GM12878 (cell line): ENCODE measurements at places on chromosomes 16 and 17. TPM values are rescaled to one million over a fixed set of nuclear protein-coding genes. Genes with fewer than 3 reads are reported as not detected.

DNA sequence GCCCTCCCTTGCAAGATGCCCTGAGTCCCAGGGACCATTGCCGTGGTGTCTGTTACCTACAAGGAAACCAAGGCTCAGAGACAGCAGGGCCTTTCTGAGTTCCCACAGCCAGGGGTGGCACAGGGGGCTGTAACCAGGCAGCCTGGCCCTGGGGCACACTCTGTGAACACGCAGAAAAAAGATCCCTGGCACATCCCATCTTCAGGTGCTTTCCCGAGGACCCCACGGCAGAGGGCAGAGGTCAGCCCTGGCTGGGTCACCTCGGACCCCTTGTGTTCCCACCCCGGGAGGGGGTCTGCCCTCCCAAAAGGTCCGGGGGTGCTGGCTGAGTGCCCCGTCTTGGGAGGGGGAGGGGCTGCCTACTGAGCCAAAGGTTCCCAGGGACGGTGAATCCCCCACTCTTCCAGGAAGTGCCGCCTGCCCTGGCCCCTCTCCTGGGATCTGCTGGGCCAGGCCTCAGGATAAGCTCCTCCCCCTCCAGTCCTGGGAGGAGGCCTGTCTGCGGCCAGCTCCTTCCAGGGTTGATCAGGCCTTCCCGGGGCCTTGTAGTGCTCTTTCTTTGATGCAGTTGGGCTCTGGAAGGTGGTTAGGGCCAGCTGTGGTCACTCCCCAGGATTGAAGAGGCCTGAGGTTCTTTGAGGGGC is 8.1 kb downstream of the GLIS2 start:
- no peak overlapping the region for H3K4me3 ChIP-seq
- peaks cover 14% of the 10 kb centered on the region for H3K4me1 ChIP-seq
- H3K27me3 ChIP-seq: no peaks in the 10 kb centered on the region
- H3K36me3 ChIP-seq: no peaks in the 10 kb centered on the region
- no peak overlapping the region for H3K27ac ChIP-seq

- no peak for DNase-seq
- H3K36me3 ChIP-seq: peaks cover 25% of the 10 kb centered on the region
- no peak overlapping the region for H3K4me3 ChIP-seq
Measured at GRCh38 chr16:1763521-1764511, 7.5 kb downstream of the NME3 start.

Gene LRRC37A
- 0.79 and 1.2 TPM in 2 replicates for polyA plus RNA-seq

Gene CSH2
- not detected in 2 replicates for polyA plus RNA-seq

GRCh38 chr17:57767561-57767960 is 22.5 kb upstream of the CCDC182 start:
- H3K4me1 ChIP-seq: no peaks in the 10 kb centered on the region
- H3K36me3 ChIP-seq: no peaks in the 10 kb centered on the region
- H3K27ac ChIP-seq: no peak overlapping the region
- H3K27me3 ChIP-seq: peaks cover 7% of the 10 kb centered on the region; the same call in 1 of the 2 replicates
- no peak overlapping the region for H3K4me3 ChIP-seq

Gene RBBP6
- polyA plus RNA-seq: 21.9 and 29.4 TPM in 2 replicates

Gene MXRA7
- polyA plus RNA-seq: 0.14 and 0.18 TPM in 2 replicates

DNA sequence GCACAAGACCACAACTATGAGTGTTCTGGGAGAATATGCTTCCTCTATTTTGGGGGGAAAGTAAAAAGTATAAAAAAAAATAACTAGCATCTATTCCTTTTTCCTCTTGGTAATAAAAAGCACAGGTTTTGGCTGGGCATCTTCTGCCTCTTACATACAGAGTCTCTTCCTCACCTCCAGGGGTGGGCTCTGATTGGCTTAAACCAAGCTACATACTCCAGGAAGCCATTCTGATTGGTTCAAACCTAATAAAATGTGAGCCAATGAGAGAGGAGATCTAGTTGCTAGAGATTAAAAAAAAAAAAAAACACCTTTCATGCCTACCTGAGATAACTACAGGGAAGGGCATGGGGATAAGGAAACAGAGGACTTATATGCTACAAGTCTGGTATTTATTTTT is 365.9 kb upstream of the ERCC4 start:
- no peaks in the 10 kb centered on the region for H3K27me3 ChIP-seq
- H3K36me3 ChIP-seq: no peaks in the 10 kb centered on the region
- DNase-seq: no peak
- H3K4me1 ChIP-seq: no peaks in the 10 kb centered on the region
- no peak overlapping the region for H3K4me3 ChIP-seq

DNA sequence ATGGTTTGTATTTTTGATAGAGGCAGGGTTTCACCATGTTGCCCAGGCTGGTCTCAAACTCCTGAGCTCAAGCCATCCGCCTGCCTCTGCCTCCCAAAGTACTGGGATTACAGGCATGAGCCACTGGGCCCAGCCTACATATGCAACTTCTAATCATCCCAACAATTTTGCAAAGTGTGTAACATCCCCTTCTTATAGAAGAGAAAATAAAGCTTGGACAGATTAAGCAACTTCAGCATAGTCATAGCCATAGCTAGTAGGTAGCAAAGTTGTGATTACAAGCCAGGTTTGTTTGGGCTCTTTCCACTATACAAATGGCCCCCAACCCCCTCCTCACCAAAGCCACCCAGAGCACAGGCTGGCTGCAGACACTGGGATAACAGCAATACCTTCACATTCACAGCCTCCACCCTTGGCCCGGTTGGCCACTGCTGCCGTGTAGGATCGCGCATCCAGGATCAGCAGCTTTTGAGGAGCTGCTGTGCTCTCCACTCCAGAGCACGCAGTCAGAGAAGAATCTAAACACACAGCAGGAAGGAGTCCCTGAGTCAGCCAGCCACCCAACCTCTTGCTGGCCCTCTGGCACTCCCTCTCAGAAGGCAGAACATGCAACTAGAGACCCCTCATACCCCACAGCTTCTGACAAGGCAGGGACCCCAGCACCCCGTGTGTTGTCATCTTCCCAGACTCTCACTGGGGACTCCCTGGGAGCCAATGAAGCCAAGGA is 7.9 kb downstream of the MTMR4 start:
- no peak for DNase-seq
- no peak overlapping the region for H3K27ac ChIP-seq
- peaks cover 24% of the 10 kb centered on the region for H3K4me1 ChIP-seq
- no peak overlapping the region for H3K4me3 ChIP-seq
- H3K27me3 ChIP-seq: no peaks in the 10 kb centered on the region

Gene PIMREG
- 31.1 and 31.4 TPM in 2 replicates for polyA plus RNA-seq

DNA sequence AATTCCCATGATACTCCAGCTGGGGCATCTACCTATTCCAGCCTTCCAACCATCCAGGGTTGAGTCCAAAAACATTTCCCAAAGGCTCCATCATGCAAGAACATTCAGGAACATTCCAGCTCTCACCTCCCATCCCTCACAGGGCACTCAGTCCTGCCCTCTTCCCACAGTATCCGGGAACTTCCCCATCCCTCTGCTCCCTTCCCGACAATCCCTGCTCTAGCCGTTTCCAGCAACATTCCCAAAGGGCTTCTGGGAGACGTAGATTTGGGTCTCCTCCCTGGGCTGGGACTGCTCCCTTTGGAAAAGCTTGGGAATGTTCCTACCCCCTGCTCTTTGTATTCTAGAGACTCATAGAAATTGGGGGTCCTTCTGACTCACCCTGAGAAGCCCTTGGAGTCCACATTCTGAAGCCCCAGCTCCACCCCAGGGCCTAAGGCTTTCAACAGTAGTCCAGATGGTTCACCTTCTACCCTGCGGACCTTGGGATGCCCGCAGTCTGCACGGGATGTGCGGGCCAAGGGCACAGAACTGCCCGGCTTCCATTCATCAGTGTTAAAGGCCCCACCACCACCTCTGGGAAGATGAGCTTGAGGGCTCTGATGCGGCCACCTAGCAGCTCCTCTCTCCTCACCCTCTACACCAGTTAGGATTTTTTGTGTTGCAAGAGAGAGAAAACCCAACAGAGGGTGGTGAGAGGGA is 25.4 kb downstream of the NGFR start:
- H3K4me1 ChIP-seq: peaks cover 14% of the 10 kb centered on the region
- DNase-seq: no peak
- no peak overlapping the region for H3K27ac ChIP-seq
- no peaks in the 10 kb centered on the region for H3K27me3 ChIP-seq
- H3K4me3 ChIP-seq: no peak overlapping the region

DNA sequence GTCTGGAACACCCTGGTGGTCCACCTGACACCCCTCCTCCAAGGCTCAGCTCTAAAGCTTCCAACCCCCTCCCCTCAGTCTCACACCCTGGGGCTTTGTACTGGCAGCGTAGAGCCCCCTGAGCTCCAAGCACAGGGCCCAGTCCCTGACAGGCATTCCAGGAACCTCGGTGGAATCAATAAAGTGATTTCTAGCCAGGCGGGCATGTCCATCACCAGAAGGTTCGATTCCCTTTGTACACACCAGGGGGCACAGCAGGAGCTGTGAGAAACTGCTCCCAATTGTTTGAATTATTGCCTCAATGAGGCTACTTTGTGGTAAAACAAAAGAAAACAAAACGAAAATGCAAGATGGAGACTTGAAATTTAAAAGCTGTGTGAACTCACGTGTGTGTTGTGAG is 51.8 kb downstream of the SMPD3 start:
- no peak overlapping the region for H3K4me3 ChIP-seq
- H3K36me3 ChIP-seq: no peaks in the 10 kb centered on the region
- H3K27ac ChIP-seq: no peak overlapping the region
- H3K27me3 ChIP-seq: no peaks in the 10 kb centered on the region
- DNase-seq: no peak
- no peaks in the 10 kb centered on the region for H3K4me1 ChIP-seq

GRCh38 chr16:30946671-30947540 is 2.0 kb upstream of the ORAI3 start:
- H3K27me3 ChIP-seq: no peaks in the 10 kb centered on the region
- H3K27ac ChIP-seq: no peak overlapping the region
- peaks cover 12% of the 10 kb centered on the region; the same call in 1 of the 2 replicates for H3K36me3 ChIP-seq
- peaks cover 12% of the 10 kb centered on the region for H3K4me1 ChIP-seq

- no peaks in the 10 kb centered on the region for H3K27me3 ChIP-seq
- peak overlapping the region; percentile 90; the same call in 1 of the 2 replicates for H3K27ac ChIP-seq
- no peaks in the 10 kb centered on the region for H3K36me3 ChIP-seq
- H3K4me3 ChIP-seq: peak overlapping the region; percentile 100
- DNase-seq: no peak
- H3K4me1 ChIP-seq: peaks cover 20% of the 10 kb centered on the region
Measured at GRCh38 chr17:39638317-39638716, 1.4 kb downstream of the STARD3 start.

- H3K27me3 ChIP-seq: no peaks in the 10 kb centered on the region
- peaks cover 9% of the 10 kb centered on the region for H3K4me1 ChIP-seq
- peak overlapping the region; percentile 35; the same call in 1 of the 2 replicates for H3K27ac ChIP-seq
- no peak overlapping the region for H3K4me3 ChIP-seq
- peaks cover 3% of the 10 kb centered on the region; the same call in 1 of the 2 replicates for H3K36me3 ChIP-seq
- peak; percentile 43 for DNase-seq
Measured at GRCh38 chr16:12573300-12573699, 230.4 kb downstream of the CPPED1 start.

GRCh38 chr17:44940317-44940716 is 7.3 kb downstream of the KIF18B start:
- no peak overlapping the region for H3K27ac ChIP-seq
- no peak overlapping the region for H3K4me3 ChIP-seq
- no peaks in the 10 kb centered on the region for H3K4me1 ChIP-seq
- H3K36me3 ChIP-seq: peaks cover 8% of the 10 kb centered on the region
- no peaks in the 10 kb centered on the region for H3K27me3 ChIP-seq

Gene KCNH6
- polyA plus RNA-seq: not detected in 2 replicates

DNA sequence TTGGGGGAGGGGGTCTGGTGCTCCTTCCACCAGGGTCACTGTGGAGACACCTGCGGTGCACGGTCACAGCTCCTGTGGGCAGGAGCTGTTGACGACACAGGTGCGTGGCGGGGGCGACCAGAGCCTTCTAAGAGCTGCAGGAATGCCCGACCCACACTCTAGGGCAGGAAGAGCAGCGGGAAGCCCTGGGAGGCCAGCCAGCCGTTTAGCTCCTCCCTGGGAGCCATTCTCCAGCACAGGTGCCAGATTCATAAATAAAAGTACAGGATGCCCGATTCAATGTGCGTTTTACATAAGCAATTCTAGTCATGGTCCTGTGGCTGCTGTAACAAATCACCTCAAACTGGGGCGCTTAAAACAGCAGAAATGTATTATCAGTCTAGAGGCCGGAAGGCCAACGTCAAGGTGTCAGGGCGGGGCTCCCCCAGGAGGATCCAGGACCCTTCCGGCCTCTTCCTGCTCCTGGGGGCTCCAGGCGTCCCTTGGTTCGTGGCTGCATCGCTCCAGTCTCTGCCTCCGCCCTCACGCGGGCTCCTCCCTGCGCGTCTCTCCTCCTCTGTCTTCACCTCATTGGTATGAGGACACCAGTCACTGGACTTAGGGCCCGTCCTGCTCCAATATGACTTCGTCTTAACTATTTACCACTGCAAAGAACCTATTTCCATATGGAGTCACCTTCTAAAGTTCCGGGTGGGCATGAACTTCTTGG is 155.4 kb downstream of the FOXL1 start:
- H3K36me3 ChIP-seq: no peaks in the 10 kb centered on the region
- H3K27ac ChIP-seq: no peak overlapping the region
- no peak for DNase-seq
- H3K27me3 ChIP-seq: no peaks in the 10 kb centered on the region

GRCh38 chr16:30750876-30751465 is 2.7 kb downstream of the PHKG2 start:
- no peaks in the 10 kb centered on the region for H3K27me3 ChIP-seq
- peaks cover 9% of the 10 kb centered on the region for H3K4me1 ChIP-seq
- H3K36me3 ChIP-seq: peaks cover 11% of the 10 kb centered on the region

DNA sequence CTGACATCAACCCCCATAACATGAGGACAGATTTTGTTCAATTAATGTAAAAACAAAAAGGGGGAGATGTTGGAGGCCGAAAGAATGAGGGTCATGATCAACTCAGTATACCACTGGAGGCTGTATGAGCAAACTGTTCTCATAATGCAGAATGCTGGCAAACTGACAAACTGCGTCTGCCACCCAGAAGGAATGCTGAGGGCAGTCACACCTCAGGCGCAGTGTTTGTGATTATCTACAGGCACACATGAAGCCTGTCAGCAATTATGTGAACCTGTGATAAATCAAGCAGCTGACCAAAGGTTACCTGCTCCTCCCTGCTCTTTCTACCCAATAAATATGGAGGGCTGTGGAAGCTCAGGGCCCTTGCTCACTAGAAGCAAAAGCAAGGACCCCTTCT is 27.3 kb downstream of the CD300LG start:
- no peaks in the 10 kb centered on the region for H3K36me3 ChIP-seq
- H3K4me3 ChIP-seq: no peak overlapping the region
- no peak for DNase-seq
- H3K27ac ChIP-seq: no peak overlapping the region
- no peaks in the 10 kb centered on the region for H3K4me1 ChIP-seq
- no peaks in the 10 kb centered on the region; the same call in 1 of the 2 replicates for H3K27me3 ChIP-seq

Gene ZNF688
- polyA plus RNA-seq: 16.2 and 17.2 TPM in 2 replicates

GRCh38 chr17:8832711-8833352 is 33.7 kb upstream of the MFSD6L start:
- no peaks in the 10 kb centered on the region for H3K27me3 ChIP-seq
- no peak overlapping the region for H3K27ac ChIP-seq
- no peaks in the 10 kb centered on the region for H3K4me1 ChIP-seq
- peaks cover 70% of the 10 kb centered on the region for H3K36me3 ChIP-seq

GRCh38 chr17:173166-173911 is 8.1 kb downstream of the DOC2B start:
- H3K36me3 ChIP-seq: no peaks in the 10 kb centered on the region
- H3K4me3 ChIP-seq: no peak overlapping the region
- H3K4me1 ChIP-seq: peaks cover 5% of the 10 kb centered on the region; the same call in 1 of the 2 replicates
- no peak for DNase-seq
- no peak overlapping the region for H3K27ac ChIP-seq
- H3K27me3 ChIP-seq: no peaks in the 10 kb centered on the region; the same call in none of the 2 replicates
